ENCODE measurements at places on chromosomes 16 and 17. TPM values are rescaled to one million over a fixed set of nuclear protein-coding genes. Genes with fewer than 3 reads are reported as not detected.

The NPW gene
- total RNA-seq, result 12.5 TPM

The PHAF1 gene
- total RNA-seq, result 21.2 TPM

The TEDC2 gene
- 32.1 TPM for total RNA-seq

The ZNF689 gene
- 15.7 TPM for total RNA-seq

The ALDH3A1 gene
- not detected for total RNA-seq

The PIK3R5 gene
- total RNA-seq, result 28.6 TPM

The PPL gene
- not detected for total RNA-seq

The CLEC16A gene
- 38.1 TPM for total RNA-seq

The PRAC1 gene
- not detected for total RNA-seq

The GCGR gene
- total RNA-seq, result not detected

The C16orf92 gene
- not detected for total RNA-seq

The CSNK2A2 gene
- total RNA-seq, result 99.1 TPM

The NOS2 gene
- not detected for total RNA-seq

The DHRS7C gene
- not detected for total RNA-seq

The EPX gene
- not detected for total RNA-seq

The RAPGEFL1 gene
- total RNA-seq, result 5.7 TPM

The ZNF287 gene
- total RNA-seq, result 9.2 TPM

The FAM20A gene
- total RNA-seq, result not detected

The PLCD3 gene
- 7.2 TPM for total RNA-seq

The TNFRSF13B gene
- total RNA-seq, result not detected

The GGA2 gene
- 63.5 TPM for total RNA-seq

The TMC8 gene
- 117 TPM for total RNA-seq

The CCL18 gene
- not detected for total RNA-seq

The BTBD17 gene
- not detected for total RNA-seq

The FSCN2 gene
- 0.49 TPM for total RNA-seq

The RHBDL3 gene
- 0.33 TPM for total RNA-seq

The SULT1A1 gene
- 7.4 TPM for total RNA-seq

The TMEM94 gene
- total RNA-seq, result 66.0 TPM

The TMIGD1 gene
- not detected for total RNA-seq

The OR3A3 gene
- total RNA-seq, result not detected

The SMIM22 gene
- total RNA-seq, result not detected

The CD300H gene
- not detected for total RNA-seq

The KIF18B gene
- 27.1 TPM for total RNA-seq

The CHD9 gene
- 21.8 TPM for total RNA-seq

The PRSS33 gene
- 0.15 TPM for total RNA-seq

The MYH11 gene
- total RNA-seq, result not detected

The GSG1L gene
- total RNA-seq, result 0.18 TPM

The ADGRG3 gene
- not detected for total RNA-seq

The KRT33B gene
- not detected for total RNA-seq

The AMZ2 gene
- total RNA-seq, result 113 TPM

The SPN gene
- total RNA-seq, result 136 TPM

The PRSS53 gene
- total RNA-seq, result 4.6 TPM

The KRTAP2-3 gene
- total RNA-seq, result not detected

The FAM171A2 gene
- total RNA-seq, result 0.33 TPM

The KCNH6 gene
- total RNA-seq, result not detected

The SCGB1C2 gene
- total RNA-seq, result not detected

The RNF222 gene
- not detected for total RNA-seq

The CCL13 gene
- total RNA-seq, result not detected

The HSD17B1 gene
- 0.37 TPM for total RNA-seq

The OR4D1 gene
- total RNA-seq, result 0.29 TPM

The EFCAB13 gene
- 4.0 TPM for total RNA-seq

The SLC5A11 gene
- 0.20 TPM for total RNA-seq

The CCP110 gene
- total RNA-seq, result 30.1 TPM

The ELAC2 gene
- 86.3 TPM for total RNA-seq

The EPN3 gene
- total RNA-seq, result not detected

The BRIP1 gene
- total RNA-seq, result 11.7 TPM

The CTRB2 gene
- not detected for total RNA-seq

Measured in CD8-positive, alpha-beta memory T cell (primary cell).